ENCODE measurements at places on chromosomes 7 and 10. TPM values are rescaled to one million over a fixed set of nuclear protein-coding genes. Genes with fewer than 3 reads are reported as not detected.

The LEP gene
- not detected for total RNA-seq

The FXYD4 gene
- not detected for total RNA-seq

DNA sequence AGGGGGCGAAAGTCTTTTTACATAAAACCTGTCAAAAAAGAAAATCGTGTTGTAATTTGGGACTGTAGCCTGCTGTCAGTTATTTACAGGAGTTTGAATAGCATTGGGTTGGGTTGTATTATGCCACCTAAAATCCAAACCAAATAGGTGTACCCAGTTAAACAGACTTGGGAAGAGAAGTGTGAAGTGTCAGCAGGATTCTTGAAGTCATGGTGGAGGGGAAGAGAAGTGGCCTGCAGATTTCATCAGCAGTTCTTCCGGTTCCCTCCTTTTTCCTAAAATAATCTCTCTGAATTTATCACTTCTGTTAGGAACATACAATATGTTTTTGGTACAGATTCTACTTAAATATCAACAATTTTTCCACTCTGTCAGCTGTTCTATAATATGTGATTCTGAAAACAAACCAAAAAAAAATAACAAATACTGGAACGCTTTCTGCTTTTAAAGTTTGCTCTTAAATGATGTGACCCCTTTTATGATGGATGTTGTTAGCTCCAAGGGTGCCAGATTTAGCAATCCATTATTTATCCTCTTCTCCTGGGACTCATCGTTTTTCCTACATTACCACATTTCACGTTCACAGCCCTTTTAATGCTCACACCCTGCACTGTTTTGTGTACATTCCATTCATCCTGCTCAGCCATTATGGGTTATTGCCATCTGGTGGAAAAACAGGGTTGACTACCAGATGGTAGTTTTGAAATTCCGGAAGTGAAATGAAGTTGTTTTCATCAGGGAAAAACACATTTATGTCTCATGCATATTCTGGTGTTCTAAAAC lies 18.7 kb upstream of the ARHGAP12 start:
- peak; percentile 84 for DNase-seq

GRCh38 chr7:19101909-19102308 lies 15.5 kb downstream of the TWIST1 start:
- DNase-seq, result no peak

DNA sequence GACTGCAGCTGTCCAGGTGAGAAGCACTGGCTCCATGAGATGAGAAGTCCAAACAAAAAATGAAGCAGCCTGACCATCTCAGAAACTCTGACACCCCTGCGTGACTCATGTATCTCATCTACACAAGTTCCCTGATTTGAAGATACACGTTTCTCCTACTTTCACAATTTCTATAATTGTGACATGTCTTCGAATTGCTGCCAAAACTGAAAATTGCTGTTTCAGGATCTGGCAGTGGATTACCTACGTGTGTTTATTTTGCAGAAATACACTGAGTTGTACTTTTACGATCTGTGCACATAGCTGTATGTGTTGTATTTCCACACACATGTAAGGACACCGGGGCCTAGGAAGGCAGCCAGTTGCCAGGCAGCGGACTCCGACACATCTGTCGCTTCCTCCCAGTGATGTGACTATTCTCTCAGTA lies 53.2 kb downstream of the LARP4B start:
- no peak for DNase-seq

The ANKRD30A gene
- not detected for total RNA-seq

- DNase-seq, result no peak
Measured at GRCh38 chr7:150717814-150718420, 1.5 kb downstream of the GIMAP1 start.

- no peak for DNase-seq
Measured at GRCh38 chr10:19468413-19468812, 347.8 kb upstream of the PLXDC2 start.

DNA sequence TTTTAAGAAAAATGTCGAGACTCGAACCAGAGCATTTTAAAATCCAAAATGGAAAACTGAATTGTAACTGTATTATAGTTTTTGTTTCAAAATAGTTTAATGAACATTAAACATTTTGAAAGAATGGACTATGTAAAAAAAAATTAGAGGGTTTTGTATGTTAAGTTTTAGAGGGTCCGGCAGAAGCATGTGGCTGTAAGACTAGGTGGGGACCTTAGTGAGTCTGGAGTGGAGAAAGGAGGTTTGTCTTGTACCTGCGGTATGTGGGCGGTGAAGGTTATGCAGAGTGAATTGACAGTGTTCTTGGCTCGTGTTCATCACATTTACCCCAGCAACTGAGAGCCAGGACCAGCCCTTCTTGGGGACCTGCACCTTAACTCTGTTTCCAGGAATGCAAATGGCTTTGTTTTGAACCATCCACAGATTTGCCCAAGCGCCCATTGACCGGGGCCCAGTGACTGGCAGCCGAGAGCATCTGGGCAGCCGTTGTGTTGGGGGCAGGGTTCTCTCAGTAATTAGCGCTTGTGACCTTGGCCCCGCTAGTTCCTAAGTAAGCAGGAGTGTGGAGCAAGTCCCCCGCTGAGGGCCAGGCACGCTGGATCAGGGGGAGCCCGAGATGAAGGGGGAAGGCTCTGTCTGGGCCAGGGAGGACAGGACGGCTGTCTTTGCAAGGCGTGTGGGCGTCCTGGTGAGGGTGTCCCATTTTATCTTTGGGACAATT lies 1.4 kb upstream of the KLF6 start:
- peak; percentile 81 for DNase-seq

The PTPRE gene
- total RNA-seq, result 44.2 TPM

GRCh38 chr7:25777969-25778708 lies 373.9 kb upstream of the NFE2L3 start:
- no peak for DNase-seq

GRCh38 chr7:157397036-157397720 lies 60.4 kb downstream of the DNAJB6 start:
- no peak for DNase-seq

GRCh38 chr10:75512203-75512933 lies 80.9 kb downstream of the LRMDA start:
- DNase-seq, result peak; percentile 16

The PNPLA8 gene
- total RNA-seq, result 26.0 TPM

The MYOZ1 gene
- 0.50 TPM for total RNA-seq

The CYP26C1 gene
- not detected for total RNA-seq

The ETV1 gene
- total RNA-seq, result 10.7 TPM

DNA sequence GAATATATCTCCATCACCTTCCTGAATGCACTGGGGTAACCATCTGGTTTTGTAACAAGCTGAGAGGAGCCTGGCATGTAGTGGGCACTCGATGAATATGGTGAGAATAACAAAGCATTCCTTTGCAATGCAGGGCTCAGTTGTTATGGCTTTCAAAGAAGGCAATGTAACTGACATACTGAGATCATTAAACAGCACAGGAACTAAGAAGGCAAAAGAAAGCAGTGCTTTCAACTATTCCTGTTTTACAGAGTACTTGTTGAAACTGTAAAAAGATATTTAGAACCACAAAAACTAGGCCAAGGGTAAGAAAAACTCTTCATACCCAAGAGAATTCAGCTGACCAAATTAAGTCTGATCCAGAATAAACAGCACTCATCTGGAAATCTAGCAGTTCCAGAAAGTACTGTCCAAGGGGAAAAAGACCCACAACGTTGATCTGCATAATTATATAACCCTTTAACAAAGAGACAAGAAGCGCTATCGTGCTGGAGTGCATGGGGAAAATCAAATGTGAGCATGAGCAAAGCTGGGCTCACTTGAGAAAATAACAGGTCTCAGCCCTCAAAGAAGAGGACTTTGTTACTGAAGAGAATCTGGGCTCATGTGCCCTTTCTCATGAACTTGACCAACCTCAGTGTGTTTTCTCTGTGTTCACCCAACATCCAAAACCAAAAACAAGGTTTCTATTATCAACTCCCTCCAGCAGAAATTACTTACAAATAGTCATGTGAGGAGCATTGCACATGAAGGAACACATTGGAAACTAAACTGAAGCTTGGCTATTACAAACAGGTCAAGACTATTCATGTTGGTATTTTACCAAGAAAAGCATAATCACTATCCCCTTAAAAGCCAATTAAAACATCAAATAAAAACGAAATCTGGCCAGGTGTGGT lies 116.2 kb downstream of the AVL9 start:
- no peak for DNase-seq

The SPAM1 gene
- not detected for total RNA-seq

Data from mammary epithelial cell (primary cell).